ENCODE measurements at places on chromosomes 1 and 21.

DNA sequence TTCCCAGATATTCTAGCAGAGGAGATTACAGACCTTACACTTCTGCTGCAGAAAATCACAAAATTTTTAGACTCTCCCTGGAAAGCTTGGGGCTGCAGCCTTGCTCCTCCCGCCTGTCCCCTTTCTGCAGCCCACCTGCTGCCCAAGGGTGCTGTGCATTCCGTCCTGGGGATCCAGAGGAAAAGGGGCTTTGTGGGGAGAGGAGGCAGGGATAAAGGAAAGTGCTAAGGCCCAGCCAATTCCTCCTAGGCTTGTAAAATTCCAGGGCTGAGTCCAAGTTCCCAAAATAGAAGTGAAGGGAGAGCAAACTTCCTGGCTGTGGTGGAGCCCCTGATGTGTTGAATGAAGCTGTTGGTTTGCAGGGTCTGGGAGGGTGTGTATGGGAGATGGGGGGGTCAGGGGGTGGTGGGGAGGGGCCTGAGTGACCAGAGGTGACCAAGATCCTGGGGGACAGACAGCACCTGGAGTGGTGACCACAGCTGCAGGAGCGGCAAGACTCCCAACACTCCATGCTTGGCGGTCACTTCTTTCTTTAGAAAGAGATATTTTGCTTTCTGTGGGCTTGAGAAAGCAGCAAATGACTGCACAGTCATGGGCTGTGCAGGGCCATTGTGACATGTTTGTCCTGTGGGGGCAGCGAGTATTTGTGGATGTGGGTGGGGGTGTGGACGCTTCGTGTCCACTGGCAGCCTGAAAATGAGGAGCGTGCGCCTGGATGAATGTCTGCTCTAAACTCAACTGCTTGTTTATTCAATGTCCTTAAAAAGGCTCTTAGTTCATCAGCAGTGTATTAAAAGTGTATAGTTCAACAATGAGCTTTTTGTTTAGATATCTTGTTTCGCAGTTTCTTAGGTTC is 68.4 kb downstream of the TLR5 start:
- no peak for DNase-seq

DNA sequence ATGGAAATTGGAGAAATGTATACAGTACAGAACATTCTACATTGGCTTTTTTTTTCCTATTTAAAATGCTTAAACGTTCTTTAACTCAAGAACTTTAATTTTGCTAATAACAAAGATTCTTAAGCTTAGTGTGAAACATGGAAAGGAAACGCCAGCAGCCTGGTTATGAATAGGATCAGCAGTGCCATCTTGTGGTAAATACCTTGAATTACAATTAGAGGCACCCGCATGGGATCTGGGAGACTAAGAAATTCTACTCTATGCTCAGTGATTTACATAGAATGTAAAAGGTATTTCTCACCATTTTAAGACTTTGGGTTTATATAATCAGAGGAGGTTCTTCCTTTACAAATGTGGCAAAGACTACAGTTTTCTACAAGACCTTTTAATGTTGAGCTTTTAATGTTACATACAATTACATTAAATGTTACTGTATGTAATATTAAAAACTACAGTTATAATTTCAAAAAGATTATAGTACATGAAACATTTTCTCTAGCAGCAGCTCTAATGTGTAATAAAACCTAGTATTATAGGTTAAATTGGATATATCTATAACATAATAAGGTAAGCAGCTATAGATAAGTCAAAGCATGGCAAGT is 32.1 kb upstream of the APOBEC4 start:
- DNase-seq: no peak

GRCh38 chr1:99544328-99544727 is 101.6 kb upstream of the PALMD start:
- DNase-seq: no peak

- DNase-seq: no peak
Measured at GRCh38 chr1:201319631-201320030, 36.3 kb downstream of the PKP1 start.

DNA sequence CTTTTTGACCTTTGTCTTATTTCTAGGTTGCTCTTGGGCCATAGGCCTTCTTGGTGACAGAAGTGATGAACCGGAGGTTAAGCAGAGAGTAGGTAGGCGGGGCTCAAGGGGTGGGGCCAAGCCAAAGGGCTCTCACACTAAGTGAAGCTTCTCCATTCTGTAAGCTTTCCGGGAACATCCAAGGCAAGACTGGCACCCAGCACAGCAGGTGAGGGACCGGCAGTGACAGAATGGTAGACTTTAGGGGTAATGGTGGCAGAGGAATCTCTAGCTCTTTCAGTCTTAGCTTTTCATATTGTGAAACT is at the start of gene TNFAIP8L2:
Gene TNFAIP8L2 (plus strand): TSS at position 135 of the 305 bp plus-strand sequence. CDS start 2,049 bp downstream, outside the sequence.
- peak; percentile 56 for DNase-seq

DNA sequence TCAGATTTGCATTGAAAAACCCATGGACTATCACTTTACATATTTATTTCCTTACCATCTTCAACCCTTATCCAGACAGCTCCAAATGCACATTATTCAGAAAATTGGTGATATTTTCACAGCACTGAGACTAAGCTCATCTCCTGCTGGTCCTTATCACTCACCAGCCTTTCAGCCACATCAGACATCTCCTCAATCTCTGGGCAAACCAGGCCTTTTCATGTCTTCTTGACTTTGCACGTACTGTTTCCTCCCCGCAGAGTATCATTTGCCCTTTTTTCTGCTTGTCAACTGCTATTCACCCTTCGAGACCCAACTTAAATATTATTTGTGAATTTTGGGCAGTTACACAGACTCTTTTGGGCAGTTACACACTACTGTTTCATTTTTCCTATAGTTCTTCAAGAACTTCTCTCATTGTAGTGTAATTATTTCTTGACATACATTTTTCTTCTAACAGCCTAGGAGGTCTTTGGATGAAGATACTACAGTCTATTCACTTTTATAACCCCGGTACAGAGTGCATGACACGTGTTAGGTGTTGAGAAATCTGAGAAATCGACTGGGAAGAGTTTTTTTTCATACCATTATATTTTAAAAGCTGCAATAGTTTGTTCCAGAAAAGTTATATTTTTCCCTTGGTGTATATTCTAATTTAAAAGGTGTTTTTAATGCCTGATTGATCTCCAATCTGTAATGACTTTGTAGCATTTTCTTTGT is 98.0 kb downstream of the FGGY start:
- no peak for DNase-seq

DNA sequence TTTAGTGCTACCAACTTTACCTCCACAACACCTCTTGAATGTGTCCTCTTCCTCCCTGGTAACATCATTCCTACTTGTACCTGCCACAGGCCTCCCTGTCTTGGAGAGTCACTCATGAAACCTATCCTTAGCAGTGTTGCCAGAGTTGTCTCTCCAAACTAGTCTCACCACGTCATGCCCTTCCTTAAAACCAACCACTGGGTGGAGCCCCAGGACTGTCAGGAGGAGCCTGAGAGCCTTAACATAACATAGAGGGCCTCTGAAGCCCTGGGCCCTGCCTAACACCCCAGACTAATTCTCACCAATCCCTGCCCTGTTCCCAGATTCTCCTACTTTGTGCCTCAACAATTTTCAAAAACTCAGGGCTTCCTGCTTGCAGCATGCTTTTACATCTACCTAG is 65.3 kb downstream of the ZNF697 start:
- no peak for DNase-seq

- DNase-seq: no peak
Measured at GRCh38 chr1:115182012-115182715, 92.9 kb upstream of the TSPAN2 start.

DNA sequence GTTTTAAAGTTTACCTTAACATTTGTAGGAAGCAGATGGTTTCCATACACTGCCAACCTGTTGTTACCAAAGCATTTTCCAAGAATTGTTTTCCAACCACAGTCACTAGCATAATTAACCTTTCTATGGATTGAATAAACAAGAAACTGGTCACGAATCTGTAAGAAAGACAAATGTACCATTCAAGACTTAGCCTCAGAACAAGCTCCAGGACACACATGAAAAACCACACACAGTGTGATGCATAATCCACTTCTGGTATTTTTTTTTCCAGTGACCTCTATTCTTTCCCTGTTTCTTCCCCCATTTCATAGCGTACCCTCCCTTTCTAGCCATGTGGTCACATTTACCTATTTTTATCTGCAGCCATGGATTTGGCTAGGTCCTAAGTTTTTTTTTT is 29.6 kb upstream of the C1orf87 start:
- DNase-seq: no peak

GRCh38 chr1:97893844-97894243 is 27.0 kb downstream of the DPYD start:
- no peak for DNase-seq

DNA sequence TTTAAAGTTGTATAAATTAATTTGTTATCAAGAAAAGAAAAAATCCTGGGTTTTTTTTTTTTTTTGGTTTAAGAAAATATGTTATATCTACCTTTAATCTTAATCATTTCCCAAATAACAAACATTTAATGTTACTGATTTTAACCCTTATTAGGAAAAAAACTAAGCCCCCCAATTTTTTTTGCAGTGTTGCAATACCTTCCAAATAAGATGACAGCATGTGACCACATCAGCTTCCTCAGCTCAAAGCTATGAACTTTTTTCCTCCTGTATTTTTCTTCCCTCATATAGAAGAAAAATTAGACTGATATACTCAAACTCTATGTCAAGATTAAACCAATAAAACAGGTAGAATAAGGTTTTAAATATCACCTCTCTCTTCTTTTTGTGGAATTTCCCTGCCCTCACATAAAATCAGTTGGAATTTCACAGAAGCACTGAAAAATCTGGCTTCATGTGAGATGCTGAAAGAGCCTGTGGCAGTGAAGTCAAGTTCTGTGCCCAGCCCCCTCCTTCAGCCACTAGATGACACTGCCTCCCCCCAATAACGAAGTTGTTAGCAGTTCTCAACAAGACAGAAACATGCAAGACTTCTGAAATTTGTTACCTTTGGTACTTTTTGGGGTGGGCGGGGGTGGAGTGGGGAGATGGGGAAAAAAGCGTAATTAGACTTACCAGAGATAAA is 9.6 kb upstream of the SMYD2 start:
- DNase-seq: no peak

GRCh38 chr1:154729577-154729976 is 121.6 kb upstream of the ADAR start:
- DNase-seq: no peak

DNA sequence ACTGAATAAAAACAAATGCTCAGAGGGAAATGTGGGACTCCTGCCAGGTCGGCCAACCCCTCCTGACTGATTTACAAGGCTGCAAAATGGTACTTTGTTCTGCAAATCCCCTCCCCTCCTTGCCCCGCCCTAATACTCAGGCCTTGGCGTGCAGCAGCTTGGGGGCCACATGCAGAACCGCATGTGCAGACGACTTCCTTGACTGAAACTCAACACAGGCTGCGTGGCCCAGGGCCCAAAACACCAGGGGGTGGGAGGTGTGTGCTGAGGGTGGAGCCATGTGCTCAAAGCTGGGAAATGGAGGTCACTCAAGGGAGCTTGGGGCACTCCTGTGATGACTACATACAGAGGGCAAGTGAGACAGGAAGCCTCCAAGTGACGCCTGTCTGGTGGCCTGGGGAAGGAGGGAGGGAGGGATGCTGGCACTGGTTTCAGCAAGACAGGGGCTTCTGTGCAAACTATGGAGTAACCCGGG is 87.2 kb downstream of the MRPL37 start:
- no peak for DNase-seq

Data from T-helper 22 cell (primary cell).